ENCODE measurements at places on chromosomes 1 and 21. TPM values are rescaled to one million over a fixed set of nuclear protein-coding genes. Genes with fewer than 3 reads are reported as not detected.

ZSWIM5 gene
- total RNA-seq, result 0.84 TPM

ELAPOR1 gene
- total RNA-seq, result not detected

PGBD5 gene
- 54.0 TPM for total RNA-seq

RGS18 gene
- 0.14 TPM for total RNA-seq

CD5L gene
- total RNA-seq, result not detected

MPL gene
- total RNA-seq, result not detected
